ENCODE measurements at places on chromosomes 16 and 17.

DNA sequence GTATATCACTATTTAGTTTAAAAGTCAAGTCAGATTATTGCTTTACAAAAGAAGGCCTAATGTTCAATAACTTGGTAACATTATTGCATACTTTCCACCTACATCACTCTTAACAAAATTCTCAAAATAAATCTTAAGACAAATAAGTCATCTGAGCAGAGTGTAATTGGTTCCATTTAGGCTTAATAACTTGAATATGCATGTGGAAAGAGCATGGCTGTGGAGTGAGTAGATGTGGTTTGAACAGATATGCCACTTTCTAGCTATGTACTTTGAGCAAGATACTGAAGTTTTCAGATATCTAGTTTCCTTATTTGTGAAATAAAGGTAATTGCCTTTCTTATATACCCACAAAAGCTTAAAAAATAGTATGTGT, 6.7 kb upstream of the EVI2A start:
- DNase-seq = no peak

DNA sequence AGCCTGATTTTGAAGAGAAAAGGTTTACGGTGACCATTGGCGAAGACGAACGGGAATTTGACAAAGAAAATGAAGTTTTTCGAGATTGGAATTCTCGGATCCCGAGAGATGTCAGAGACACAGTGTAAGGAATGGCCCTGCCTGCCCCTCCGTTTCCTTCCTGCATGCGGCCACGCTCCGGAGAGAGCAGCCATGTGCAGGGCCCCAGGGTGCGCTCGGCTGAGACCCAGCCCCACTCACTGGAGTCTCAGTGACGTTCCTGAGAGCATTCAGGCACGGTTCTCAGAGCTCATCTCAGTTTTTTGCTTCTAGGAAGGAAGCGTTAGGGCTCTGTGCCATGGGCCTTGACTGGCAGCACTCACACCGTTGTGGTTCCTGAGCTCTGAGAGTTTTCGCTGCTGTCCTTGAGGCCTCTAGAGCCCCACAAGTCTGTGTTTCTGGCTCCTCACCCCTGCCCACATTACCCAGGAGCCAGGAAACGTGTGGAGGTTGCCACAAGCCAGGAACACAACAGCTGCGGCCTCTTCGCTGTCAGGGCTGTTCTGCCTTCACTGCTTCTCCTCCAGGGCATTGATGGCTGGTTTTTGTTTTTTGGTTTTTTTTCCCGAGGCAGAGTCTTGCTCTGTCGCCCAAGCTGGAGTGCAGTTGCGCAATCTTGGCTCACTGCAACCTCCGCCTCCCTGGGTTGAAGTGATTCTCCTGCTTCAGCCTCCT, 29.8 kb downstream of the ZC3H18 start:
- no peak for DNase-seq

DNA sequence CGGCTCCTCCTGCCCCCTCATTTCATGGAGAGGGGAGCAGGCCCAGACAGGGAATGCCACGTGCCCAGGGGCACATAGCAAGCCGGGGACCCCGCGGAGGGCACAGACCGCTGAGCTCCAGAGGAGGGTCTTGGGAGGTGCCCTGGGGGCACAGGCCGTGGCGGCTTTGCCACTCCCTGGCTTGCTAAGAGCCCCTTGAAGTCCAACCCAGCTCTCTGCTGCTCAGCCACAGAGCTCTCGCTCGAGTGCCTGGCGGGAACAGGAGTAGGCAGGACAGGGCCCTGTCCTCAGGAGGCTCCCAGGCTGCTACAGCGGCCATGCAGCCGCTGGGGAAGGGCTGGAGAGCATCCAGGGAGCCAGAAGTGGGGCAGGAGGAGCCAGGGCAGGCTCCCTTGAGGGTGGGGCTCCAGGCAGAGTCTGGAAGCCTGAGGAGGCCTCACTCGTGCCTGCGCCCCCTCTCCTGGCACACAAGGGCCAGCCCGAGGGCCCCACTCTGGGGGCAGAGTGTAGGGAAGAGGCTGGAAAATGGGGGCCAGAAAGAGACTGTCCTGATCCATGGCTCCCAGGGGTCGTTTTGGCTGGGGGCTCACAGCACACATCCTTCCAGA, 4.4 kb upstream of the RAB26 start:
- DNase-seq = no peak

- peak; percentile 34 for DNase-seq
Observed at GRCh38 chr17:45857977-45858708, 13.5 kb downstream of the SPPL2C start.

- DNase-seq = peak; percentile 8
Observed at GRCh38 chr16:56789360-56789759, 59.4 kb downstream of the NUP93 start.

DNA sequence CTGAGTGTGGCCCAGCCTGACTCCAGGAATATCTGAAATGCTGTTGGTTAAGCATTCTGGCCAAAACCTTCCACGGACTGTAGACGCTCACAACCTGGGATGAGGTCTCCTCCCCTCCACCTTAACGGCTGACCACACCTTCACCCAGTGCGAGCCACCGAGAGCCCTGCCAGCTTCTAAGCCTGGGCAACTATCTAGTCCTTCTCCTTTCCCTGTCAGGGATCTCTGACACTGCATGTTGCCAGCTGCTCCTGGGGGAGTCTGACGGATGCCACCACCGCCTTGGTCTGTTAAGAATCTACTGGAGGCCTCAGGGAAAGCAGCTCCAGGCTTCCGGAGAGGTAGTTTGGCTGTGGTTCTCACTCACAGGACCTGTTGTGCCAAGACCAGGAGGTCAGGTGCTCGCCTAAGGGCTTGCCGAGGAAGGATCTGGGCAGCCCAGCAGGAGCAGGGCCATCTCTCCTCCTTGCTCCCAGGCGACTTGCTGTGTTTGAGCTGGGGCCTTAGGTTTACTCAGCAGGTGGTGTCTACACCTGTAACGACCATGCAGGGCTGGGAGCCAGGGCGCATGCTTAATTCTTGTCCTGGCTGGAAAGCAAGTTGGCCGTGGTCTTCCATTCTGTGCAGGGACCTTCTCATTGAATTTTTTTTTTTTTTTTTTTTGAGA, 111.8 kb downstream of the NTN1 start:
- DNase-seq = no peak

GRCh38 chr17:78563189-78564145, 13.7 kb downstream of the DNAH17 start:
- DNase-seq = no peak

- DNase-seq = no peak
Observed at GRCh38 chr17:28756049-28756804, 12.4 kb downstream of the TRAF4 start.

DNA sequence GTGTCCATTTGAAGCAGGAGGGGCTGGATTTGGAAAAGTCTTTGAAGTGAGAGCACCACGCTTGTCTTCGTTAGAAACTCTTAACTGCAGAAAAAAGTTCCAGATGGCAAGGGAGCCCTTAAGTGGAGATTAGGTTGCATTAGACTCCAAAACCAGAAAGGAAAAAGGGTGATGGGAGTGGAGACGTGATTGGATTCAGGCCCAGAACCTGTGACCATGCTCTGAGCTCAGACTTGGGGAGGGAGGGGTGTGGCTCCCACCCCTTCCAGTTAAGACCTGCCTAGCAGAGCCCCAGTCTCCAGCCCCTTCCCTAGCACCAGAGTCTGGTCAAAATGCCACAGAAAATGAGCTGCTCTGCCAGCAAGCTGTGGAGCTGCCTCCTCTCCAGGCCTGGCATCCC, 6.4 kb upstream of the LGALS9 start:
- no peak for DNase-seq

DNA sequence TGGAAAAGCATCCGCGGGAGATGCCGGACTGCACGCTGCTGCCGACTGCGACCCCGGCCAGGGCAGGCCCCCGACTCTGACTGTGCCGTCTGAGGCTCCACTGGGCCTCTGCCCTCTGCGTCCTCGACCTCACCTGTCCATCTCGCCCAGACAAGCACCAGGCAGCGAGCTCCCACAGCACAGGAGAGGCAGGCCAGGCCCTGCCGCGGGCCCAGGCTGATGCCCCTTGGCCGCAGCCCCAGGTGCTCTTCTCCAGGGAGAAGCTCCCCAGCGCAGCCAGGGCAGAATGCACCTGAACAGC, 98.1 kb upstream of the DNAH17 start:
- no peak for DNase-seq

DNA sequence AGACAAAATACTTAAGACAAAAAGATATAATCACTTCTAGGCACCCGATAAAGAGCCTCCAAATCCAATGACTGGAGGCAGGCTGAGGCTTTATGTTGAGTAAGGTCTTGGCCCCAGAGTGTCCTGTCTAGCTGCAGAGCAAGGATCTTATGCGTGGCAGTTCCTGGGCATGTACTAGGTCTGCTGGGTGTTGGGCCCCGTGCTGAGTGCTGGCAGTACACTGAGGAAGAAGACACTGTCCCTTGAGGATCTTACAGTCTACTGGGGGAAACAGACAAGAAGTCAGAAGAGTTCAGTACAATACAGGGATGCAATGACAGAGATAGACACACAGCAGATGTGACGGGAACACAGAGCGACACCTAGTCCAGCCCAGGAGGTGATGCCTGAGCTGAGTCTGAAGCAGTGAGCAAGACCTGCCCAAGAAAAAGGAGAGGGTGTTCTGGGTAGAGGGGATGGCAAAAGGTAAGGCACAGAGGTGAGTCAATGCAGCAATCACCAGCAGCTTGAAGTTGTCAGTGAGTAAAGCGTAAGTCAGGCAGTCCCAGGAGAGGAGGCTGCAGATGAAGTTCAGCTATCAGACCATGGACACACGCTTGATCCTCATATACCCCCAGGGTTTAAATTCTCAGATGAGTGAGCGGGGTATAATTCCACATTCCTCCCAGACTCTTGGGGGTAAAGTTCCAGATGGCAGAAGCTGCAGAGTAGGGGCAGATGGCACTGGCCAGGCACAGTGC, 18.1 kb downstream of the MAP3K14 start:
- no peak for DNase-seq

DNA sequence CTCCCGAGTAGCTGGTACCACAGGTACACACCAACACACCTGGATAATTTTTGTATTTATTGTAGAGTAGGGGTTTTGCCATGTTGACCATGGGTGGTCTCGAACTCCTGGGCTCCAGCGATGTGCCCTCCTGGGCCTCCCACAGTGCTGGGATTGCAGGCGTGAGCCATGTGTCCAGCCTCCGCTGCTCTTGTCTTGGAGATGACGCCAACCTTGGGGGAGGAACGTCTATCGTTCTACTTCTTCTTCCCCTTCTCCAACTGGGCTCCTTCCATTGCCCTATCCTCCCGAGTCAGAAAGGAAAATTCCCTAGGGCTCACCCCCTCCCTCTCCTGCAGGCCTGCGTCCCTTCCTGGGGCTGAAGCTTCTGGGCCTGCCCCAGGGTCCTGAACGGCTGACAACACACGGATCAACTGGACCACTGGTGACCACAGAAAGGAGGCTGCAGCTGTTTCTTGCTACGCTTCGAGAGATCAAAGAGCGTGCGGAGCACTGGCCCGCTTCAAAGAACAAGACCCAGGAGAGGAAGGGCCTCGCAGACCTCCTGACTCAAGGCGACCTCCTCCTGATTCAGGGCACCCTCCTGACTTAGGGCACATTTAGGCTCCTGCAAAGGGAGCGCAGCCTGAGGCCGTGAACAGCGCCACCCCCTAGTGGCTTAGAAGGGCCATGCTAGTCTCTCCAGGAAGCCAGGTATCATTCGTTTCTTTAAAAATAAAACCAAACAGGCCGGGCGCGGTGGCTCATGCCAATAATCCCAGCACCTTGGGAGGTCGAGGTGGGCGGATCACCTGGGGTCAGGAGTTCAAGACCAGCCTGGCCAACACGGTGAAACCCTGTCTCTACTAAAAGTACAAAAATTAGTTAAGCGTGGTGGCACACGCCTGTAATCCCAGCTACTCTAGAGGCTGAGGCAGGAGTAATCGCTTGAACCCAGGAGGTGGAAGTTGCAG, 48.5 kb upstream of the HELZ start:
- peak; percentile 39 for DNase-seq

GRCh38 chr16:11431915-11432465, 86.7 kb downstream of the RMI2 start:
- DNase-seq = no peak

GRCh38 chr16:88894681-88895300, 28.3 kb upstream of the PABPN1L start:
- DNase-seq = no peak

DNA sequence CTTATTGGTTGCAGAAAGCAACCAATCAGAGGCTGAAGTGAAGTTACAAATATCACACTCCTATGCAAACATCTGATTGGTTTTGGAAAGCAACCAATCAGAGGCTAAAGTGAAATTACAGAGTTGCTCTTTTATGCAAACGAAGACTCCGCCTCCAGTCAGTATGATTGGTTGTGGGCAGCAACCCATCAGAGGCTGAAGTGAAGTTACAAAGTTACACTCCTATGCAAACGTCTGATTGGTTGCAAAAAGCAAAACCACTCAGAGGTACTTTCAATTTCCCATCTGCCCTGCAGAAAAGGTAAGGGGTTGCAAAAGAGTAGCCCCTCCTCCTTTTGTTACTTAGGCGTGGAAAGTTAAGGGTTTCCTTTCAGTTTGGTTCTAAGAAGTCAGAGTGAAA, 697.3 kb downstream of the MAF start:
- DNase-seq = no peak

DNA sequence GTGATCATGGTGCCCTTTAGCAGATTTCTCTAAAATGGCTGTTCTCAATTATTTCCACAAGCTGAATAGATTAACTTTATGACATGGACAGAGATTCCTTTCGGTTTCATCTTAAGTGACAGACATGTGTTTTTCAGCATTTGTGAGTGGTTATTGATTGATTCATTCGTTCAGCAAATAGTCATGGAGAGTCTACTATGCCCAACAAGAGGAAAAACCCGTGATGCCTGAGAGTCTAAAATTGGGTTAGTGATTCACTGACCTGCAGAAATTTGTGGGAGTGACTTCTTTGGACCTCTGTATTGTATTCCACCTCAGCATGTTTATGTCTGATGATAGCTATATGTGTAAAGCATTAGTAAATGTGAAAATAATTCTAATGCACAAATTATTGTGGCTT, 28.0 kb upstream of the DUSP14 start:
- no peak for DNase-seq

- DNase-seq = peak; percentile 71
Observed at GRCh38 chr16:66483689-66484452, 56.8 kb downstream of the BEAN1 start.

DNA sequence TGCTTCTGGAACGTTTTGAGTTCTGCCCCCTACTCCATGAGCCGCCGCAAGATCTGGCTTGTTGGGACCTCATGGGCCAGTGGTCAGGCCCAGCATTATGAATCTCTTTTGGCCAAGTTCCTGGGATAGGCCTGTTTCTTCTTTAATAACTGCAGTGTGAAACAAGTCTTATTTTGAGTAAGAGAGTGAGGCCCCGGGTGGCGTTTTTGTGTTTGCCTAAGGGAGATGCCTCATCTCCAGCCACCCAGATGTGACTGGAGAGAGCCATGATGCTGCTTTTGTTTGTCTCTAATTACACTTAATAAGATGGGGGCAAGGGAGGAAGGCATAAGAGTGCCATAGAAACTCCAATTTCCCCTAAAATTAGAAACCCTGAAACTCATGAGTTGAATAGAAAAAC, 39.8 kb downstream of the KSR1 start:
- DNase-seq = no peak
